ENCODE measurements at places on chromosomes 12 and 14. TPM values are rescaled to one million over a fixed set of nuclear protein-coding genes. Genes with fewer than 3 reads are reported as not detected.
A peak's percentile ranks its signal among the peaks of the same experiment; 100 is the strongest.

GRCh38 chr14:54754623-54755386, 147.8 kb downstream of the GCH1 start:
- no peak overlapping the region for H3K27ac ChIP-seq
- peaks cover 7% of the 10 kb centered on the region for H3K27me3 ChIP-seq
- peaks cover 25% of the 10 kb centered on the region for H3K4me1 ChIP-seq
- no peak overlapping the region for H3K4me3 ChIP-seq

The SSTR1 gene
- total RNA-seq, result not detected

GRCh38 chr12:1603269-1603993, 9.1 kb upstream of the FBXL14 start:
- H3K4me1 ChIP-seq, result peaks cover 29% of the 10 kb centered on the region
- peak overlapping the region; percentile 98 for H3K27ac ChIP-seq
- H3K36me3 ChIP-seq, result peaks cover 3% of the 10 kb centered on the region
- H3K4me3 ChIP-seq, result no peak overlapping the region
- H3K27me3 ChIP-seq, result no peaks in the 10 kb centered on the region

GRCh38 chr12:76945867-76946266, 67.0 kb upstream of the CSRP2 start:
- H3K27ac ChIP-seq, result no peak overlapping the region
- H3K27me3 ChIP-seq, result peaks cover 14% of the 10 kb centered on the region
- no peak overlapping the region for H3K4me3 ChIP-seq
- no peaks in the 10 kb centered on the region for H3K36me3 ChIP-seq
- no peaks in the 10 kb centered on the region for H3K4me1 ChIP-seq

- peaks cover 12% of the 10 kb centered on the region for H3K4me1 ChIP-seq
- no peak for DNase-seq
- peaks cover 17% of the 10 kb centered on the region for H3K36me3 ChIP-seq
- H3K27ac ChIP-seq, result no peak overlapping the region
- no peaks in the 10 kb centered on the region for H3K27me3 ChIP-seq
- no peak overlapping the region for H3K4me3 ChIP-seq
Observed at GRCh38 chr12:122471324-122472226, 29.2 kb downstream of the ZCCHC8 start.

GRCh38 chr12:54292083-54292930, 8.5 kb downstream of the NFE2 start:
- peaks cover 8% of the 10 kb centered on the region for H3K27me3 ChIP-seq
- peaks cover 2% of the 10 kb centered on the region for H3K4me1 ChIP-seq
- no peak overlapping the region for H3K4me3 ChIP-seq
- no peak for DNase-seq
- H3K27ac ChIP-seq, result no peak overlapping the region
- H3K36me3 ChIP-seq, result peaks cover 6% of the 10 kb centered on the region

The KRT71 gene
- total RNA-seq, result not detected

GRCh38 chr12:67759829-67760228, 111.3 kb downstream of the DYRK2 start:
- H3K4me1 ChIP-seq, result peaks cover 4% of the 10 kb centered on the region
- no peaks in the 10 kb centered on the region for H3K27me3 ChIP-seq
- no peak overlapping the region for H3K27ac ChIP-seq
- H3K4me3 ChIP-seq, result no peak overlapping the region

DNA sequence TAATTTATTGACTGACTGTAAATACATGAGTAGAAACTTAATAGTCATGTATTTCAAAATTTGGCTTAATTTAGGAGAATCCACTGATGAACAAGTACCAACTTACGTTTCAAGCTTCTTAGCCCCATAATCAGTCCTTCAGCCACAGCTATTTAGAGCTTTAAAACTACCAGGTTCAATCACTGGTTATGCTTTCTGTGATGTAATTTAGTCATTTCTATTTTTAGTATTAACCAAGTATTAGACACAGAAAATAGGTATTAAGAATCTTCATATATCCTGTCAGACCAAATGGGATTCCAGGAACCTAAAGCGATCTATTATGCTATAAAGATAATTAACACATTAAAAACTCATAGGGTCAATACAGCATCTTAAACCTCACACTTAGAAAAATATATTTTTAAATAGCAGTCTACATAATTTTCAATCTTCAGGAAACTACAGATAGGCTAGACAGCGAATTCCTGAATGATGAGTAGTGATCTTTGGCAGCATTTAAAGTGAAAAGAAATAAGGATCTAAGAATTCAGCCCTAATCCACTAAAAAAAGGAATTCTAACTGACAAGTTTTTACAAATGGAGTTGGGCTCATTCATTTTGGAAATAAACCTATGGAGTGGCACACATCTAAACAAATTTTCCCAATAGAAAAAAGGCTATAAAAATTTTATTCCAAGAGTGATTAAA, 51.5 kb downstream of the ZC3H14 start:
- no peak overlapping the region for H3K4me3 ChIP-seq
- H3K36me3 ChIP-seq, result peaks cover 33% of the 10 kb centered on the region
- H3K27me3 ChIP-seq, result no peaks in the 10 kb centered on the region
- H3K27ac ChIP-seq, result no peak overlapping the region
- no peak for DNase-seq

- H3K4me3 ChIP-seq, result no peak overlapping the region
- H3K36me3 ChIP-seq, result no peaks in the 10 kb centered on the region
- no peak for DNase-seq
- no peak overlapping the region for H3K27ac ChIP-seq
- no peaks in the 10 kb centered on the region for H3K27me3 ChIP-seq
Observed at GRCh38 chr14:83638748-83639504, 1891.0 kb upstream of the FLRT2 start.

- peaks cover 3% of the 10 kb centered on the region for H3K4me1 ChIP-seq
- no peak overlapping the region for H3K4me3 ChIP-seq
- DNase-seq, result no peak
- no peaks in the 10 kb centered on the region for H3K27me3 ChIP-seq
Observed at GRCh38 chr12:44738051-44738450, 138.1 kb downstream of the NELL2 start.

- H3K4me3 ChIP-seq, result no peak overlapping the region
- no peaks in the 10 kb centered on the region for H3K4me1 ChIP-seq
- H3K36me3 ChIP-seq, result no peaks in the 10 kb centered on the region
- H3K27me3 ChIP-seq, result no peaks in the 10 kb centered on the region
- no peak overlapping the region for H3K27ac ChIP-seq
Observed at GRCh38 chr12:22797701-22798100, 172.7 kb downstream of the ETNK1 start.

GRCh38 chr12:57839996-57840395, 6.5 kb downstream of the CTDSP2 start:
- peaks cover 5% of the 10 kb centered on the region for H3K36me3 ChIP-seq
- peaks cover 78% of the 10 kb centered on the region for H3K4me1 ChIP-seq
- no peaks in the 10 kb centered on the region for H3K27me3 ChIP-seq

The SYT1 gene
- not detected for total RNA-seq

DNA sequence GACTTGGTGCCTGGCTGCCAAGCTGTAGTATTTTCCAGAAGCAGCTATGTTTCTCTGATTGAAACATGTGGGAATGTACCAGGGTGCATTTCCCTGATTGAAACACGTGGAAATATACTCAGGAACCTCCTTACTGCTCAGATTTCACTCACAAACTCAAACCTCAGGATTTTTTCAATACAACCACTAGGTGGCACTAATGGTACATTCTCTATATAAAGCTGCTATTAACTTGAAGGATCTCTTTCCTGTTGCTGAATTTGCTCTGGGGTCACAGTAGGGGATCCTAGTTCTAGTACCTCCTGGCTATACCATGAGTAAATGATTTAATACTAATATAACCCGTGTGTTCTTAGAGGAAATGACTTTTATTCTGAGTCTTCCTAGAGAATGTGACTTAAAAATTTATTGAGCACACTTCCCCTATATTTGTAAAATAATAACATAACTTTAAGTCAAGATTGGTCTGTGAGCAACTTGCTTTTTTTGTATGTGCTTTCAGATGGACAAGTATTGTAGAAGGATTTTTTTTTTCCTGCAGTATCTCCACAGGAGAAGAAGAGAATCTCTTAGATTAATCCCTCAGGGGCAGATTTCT, 173.8 kb upstream of the MIS18BP1 start:
- H3K4me3 ChIP-seq, result no peak overlapping the region
- no peak for DNase-seq
- no peak overlapping the region for H3K27ac ChIP-seq
- H3K4me1 ChIP-seq, result no peaks in the 10 kb centered on the region
- no peaks in the 10 kb centered on the region for H3K27me3 ChIP-seq

DNA sequence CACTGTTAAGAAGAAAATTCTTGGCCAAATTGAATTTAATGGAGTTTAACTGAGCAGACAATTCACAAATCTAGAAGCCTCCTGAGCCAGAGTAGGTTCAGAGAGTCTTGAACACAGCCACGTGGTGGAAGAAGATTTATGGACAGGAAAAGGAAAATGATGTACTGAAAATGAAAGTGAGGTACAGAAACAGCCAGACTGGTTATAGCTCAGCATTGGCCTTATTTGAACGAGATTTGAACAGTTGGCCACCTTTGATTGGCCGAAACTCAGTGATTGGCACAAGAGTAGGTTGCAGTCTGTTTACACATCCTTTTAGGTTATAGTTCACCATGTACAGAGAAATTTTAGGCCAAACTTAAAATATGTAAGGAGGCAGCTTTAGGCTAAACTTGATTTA, 9.9 kb downstream of the OAS2 start:
- DNase-seq, result no peak
- peaks cover 75% of the 10 kb centered on the region for H3K4me1 ChIP-seq
- H3K4me3 ChIP-seq, result peak overlapping the region; percentile 13
- no peaks in the 10 kb centered on the region for H3K27me3 ChIP-seq

GRCh38 chr12:109458086-109458485, 19.0 kb downstream of the KCTD10 start:
- peaks cover 7% of the 10 kb centered on the region for H3K36me3 ChIP-seq
- peaks cover 23% of the 10 kb centered on the region for H3K4me1 ChIP-seq
- no peaks in the 10 kb centered on the region for H3K27me3 ChIP-seq
- H3K27ac ChIP-seq, result no peak overlapping the region
- DNase-seq, result no peak

The LLPH gene
- total RNA-seq, result 36.0 TPM

GRCh38 chr12:64082866-64083268, 139.2 kb downstream of the KICS2 start:
- H3K27ac ChIP-seq, result no peak overlapping the region
- H3K4me1 ChIP-seq, result no peaks in the 10 kb centered on the region
- H3K27me3 ChIP-seq, result peaks cover 9% of the 10 kb centered on the region
- H3K4me3 ChIP-seq, result no peak overlapping the region

DNA sequence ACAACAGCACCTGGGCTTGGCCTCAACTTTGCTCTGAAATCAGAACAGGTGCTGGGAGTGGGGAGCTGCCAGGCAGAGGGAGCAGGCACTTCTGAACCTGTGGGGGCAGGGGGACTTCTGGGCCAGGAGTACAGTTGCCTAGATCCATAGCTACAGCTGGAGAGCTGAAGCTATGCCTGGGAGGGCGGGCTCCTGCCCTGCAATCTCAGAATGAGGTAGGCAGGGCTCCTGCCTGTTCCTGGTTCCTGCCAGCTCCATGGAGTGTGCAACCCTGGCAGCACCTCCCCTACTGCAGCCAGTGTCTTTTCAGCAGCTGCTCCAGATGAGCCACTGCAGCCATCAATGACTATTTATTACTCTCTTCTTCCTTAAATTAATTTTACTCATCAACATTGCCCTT, 62.1 kb upstream of the NAV3 start:
- no peaks in the 10 kb centered on the region for H3K27me3 ChIP-seq
- H3K27ac ChIP-seq, result no peak overlapping the region
- no peak for DNase-seq
- no peaks in the 10 kb centered on the region for H3K36me3 ChIP-seq

DNA sequence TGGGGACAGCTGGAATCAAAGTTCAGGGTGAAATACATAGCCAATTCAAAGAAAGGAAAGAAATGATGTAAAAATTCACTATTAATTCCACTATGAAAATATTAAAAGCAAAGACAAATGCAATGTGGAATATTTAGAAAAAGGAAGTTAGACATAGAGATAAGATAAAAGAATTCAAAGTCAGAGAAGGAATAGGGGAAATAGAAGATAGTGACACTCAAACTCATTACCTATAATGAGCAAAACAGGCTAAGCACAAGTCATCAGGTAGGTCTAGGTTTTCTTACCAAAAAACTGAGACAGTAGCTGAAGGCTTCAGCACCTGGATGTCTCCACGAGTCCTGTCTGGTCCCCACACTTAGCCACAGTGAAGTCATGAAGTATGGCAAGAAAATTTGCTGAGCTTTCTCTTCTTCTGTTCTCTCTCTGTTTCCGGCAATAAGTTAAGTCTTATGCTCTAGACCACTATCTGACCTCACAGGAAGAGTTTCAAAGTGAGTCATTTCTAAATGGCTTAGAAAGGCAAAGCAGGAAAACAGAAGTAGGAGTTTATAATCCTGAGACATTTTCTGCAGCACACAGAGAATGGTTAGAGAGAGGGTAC, at the start of gene C3AR1:
Gene C3AR1 (minus strand): TSS at position 369 of the 604 bp plus-strand sequence. CDS start 6,174 bp downstream, outside the sequence.
- H3K27ac ChIP-seq, result peak within 1 kb of the TSS; percentile 86
- H3K4me1 ChIP-seq, result peaks cover 30% of the 10 kb centered on the region
- peak within 1 kb of the TSS; percentile 81 for H3K4me3 ChIP-seq
- DNase-seq, result no peak

The FSCB gene
- total RNA-seq, result not detected

DNA sequence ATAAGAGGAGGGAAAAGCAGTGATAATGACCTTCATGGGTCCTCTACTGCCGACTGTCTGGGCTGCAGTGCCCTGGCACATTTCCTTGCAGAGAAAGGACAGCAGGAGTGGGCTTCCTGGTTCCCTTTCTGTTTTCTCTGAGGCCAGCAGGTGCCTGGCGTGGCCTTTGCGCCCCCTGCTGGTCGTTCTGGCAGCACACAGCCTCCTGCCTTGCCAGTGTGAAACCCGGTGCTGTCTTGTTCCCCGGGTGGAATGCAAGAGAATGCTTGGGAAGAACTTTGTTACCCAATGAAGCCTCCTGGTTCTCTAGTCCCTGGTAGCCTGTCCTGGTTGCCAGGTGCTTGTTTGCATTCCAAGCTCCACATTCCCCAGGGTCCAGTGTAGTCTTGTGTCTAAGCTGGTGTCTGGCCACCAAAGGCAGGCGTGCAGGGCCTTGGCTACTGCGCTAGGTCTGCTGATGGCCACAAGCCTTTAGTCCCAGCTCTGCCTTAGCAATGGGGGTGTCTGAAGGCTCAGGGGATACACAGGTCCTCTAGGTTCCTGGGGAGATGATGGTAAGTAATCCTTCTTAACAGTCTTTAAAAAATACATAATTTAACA, 1392.4 kb upstream of the TMEM132C start:
- no peaks in the 10 kb centered on the region for H3K36me3 ChIP-seq
- no peak overlapping the region for H3K4me3 ChIP-seq
- no peaks in the 10 kb centered on the region for H3K27me3 ChIP-seq
- H3K27ac ChIP-seq, result no peak overlapping the region

GRCh38 chr12:90945070-90945649, 9.8 kb downstream of the CCER1 start:
- H3K4me3 ChIP-seq, result no peak overlapping the region
- DNase-seq, result no peak
- H3K4me1 ChIP-seq, result no peaks in the 10 kb centered on the region
- peaks cover 3% of the 10 kb centered on the region for H3K27me3 ChIP-seq
- no peak overlapping the region for H3K27ac ChIP-seq

The DCN gene
- total RNA-seq, result not detected

GRCh38 chr12:130762319-130762675, 46.2 kb upstream of the RIMBP2 start:
- H3K27me3 ChIP-seq, result peaks cover 8% of the 10 kb centered on the region
- DNase-seq, result no peak

DNA sequence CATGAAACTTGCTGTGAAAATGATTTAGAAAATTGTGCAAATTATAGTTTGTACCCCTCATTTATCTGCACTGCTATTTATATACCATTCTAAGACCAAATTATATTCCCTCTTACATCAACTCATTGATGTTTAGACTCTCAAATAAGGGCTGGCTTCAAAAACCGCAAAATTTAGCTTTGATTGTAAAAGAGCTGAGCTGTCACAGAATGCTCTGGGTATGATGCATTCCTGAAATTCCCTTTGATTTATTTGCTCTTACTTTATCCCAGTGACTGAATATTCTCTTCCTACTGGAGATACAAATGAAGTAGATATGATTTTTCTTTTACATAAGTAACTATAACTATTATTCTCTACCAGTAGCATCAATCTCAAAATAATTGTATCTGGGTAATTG, 78.0 kb upstream of the TMTC2 start:
- H3K27ac ChIP-seq, result no peak overlapping the region
- no peaks in the 10 kb centered on the region for H3K4me1 ChIP-seq
- DNase-seq, result no peak
- H3K4me3 ChIP-seq, result no peak overlapping the region

All from activated naive CD8-positive, alpha-beta T cell treated with anti-CD3 and anti-CD28 coated beads, Interleukin-2, amount 10 ng/mL, durations not matched to agents 7 days and 5 days (primary cell).